ENCODE measurements at places on chromosomes 1 and 21.

DNA sequence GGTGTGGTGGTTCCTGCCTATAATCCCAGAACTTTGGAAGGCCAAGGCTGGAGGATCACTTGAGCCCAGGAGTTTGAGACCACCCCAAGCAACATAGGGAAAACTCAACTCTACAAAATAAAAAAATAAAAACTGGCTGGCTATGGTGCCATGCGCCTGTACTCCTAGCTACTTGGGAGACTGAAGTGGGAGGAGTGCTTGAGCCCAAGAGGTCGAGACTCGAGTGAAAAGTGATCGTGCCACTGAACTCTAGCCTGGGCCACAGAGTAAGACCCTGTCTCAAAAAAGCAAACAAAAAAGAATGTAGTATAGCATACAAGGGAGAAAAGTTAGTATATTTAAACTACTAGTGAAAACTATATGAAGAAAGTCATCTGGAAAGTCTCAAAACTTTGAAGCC is 66.7 kb downstream of the ARID4B start:
- no peak for DNase-seq

- DNase-seq: no peak
These were observed 7.4 kb downstream of the DNAJC11 start for GRCh38 chr1:6694121-6694713.

GRCh38 chr1:166036092-166036491 is 130.7 kb downstream of the FAM78B start:
- DNase-seq: no peak

GRCh38 chr1:173504268-173504667 is 27.1 kb downstream of the PRDX6 start:
- DNase-seq: no peak

DNA sequence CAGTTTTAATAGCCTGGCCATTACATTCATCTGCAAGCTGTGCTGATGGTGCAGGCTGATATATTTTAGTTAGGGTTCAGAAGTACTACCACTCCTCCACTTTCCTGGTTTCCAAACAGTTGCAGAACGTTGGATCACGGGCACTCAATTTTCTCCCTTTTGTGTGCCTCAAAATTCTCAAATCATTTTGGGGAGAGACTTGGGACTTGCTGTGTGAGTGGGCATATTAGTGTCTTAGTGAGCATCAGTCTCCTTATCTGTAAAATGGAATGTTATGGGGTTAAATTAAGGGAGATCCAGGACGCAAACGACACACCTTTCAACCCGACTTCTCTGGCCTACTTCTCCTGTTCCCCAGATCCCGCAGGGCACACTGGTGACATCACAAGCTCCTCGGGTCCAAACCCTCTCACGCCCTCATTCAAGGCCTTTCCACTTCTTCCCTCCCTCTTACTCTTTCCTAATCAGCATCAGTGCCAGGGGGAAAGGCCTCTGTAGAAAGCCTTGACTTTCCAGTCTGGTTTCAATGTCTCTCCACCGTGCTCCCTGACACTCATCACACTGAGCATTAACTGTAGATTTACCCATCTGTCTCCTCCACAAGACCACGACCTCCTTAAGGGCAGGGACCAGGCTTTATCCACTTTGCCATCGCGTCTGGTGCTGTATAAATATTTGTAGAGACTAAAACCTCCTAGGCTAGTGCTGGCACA is 1.2 kb downstream of the PIGP start:
- DNase-seq: no peak

DNA sequence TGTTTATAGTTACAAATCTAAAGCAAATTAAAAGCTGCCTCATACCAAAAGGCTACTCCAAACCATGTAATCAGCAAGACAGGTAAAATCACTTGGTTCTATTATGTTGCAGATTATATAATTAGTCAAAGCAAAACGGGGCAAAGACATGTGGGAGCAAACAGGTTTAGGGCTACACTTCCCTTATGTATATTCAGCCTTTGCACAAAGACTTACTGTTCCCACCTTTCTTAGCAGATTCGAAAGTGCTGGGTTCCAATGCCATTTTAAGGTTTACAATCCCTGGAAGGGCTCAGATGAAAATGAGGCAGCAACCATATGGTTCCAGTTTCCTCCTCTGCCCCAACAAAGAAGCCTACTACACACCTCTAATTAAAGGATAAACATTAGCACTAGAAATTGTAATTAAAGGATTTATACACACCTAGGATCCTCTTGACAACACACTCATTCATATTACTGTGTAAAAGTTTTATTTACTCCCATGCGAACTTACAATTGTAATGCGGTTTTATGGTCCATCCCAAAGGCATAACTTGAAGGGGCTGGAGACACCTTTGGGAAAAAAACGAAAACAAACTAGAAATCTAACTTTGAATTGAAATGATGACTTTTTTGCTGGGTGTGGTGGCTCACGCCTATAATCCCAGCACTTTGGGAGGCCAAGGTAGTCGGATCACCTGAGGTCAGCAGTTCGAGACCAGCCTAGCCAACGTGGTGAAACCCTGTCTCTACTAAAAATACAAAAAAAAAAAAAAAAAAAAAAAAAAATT is 117.3 kb upstream of the PKN2 start:
- DNase-seq: no peak

- no peak for DNase-seq
These were observed 5.2 kb downstream of the NPL start for GRCh38 chr1:182794676-182795201.

- no peak for DNase-seq
These were observed 43.6 kb downstream of the C21orf91 start for GRCh38 chr21:17775431-17776126.

DNA sequence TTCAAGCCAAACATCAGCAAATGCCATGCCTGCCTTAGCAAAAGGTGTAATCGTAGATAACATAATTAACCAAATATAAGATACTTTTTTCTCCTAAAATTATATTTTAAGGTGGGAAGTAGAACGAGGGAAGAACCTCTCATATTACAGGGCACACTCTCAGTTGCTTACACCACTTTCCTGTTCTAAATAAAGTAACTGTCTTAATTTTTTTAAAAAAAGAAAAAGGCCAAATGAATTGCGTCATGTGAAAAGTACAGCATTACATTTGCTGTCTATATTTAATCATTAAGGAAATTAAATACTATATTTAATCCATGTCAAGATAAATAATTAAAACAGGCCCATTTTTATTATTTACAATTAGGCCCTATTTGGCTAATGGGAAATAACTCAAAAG is 23.7 kb downstream of the JAK1 start:
- DNase-seq: no peak

DNA sequence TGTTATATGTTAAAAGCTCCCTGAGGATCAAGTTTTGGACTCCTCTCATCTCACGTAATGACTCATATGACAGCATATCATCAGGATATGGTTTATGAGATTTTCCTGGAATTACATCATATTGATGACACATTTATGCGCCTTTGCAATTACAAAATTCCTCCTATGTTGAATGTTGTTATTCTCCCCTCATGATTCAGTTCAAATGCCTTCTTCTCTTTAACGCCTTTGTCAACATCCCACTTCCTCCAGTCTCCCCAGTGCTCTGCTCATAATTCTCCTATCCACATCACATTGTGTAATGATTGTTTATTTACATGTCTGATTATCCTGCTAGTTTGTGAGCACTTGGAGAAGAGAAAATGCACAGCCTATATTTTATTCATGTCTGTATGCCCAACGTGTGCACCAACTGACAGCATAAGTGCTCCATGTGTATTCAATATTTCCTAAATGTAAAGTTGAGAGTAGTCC is 80.9 kb upstream of the BACH1 start:
- no peak for DNase-seq

DNA sequence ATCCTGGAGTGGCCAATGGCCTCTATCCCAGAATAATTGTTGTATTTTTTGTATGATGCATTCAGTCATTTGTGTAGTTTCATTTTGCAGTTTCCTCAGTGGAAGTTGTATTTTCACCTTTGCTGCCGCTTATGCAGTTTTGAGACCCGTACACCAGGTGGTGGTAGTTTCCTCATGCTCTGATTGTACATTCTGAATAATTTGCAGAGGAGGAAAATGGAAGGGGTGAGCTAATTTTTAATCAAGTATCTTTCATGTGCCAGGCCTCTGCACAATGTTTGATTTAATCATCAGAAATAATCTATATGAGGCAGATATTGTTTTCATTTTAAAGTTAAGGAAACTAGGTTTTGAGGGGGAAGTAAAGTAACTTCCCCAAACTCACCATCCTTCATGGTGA is 29.5 kb downstream of the HLX start:
- DNase-seq: no peak

GRCh38 chr1:160309185-160309557 is 24.2 kb upstream of the PEX19 start:
- no peak for DNase-seq

- no peak for DNase-seq
These were observed 10.5 kb upstream of the LELP1 start for GRCh38 chr1:153192697-153193096.

DNA sequence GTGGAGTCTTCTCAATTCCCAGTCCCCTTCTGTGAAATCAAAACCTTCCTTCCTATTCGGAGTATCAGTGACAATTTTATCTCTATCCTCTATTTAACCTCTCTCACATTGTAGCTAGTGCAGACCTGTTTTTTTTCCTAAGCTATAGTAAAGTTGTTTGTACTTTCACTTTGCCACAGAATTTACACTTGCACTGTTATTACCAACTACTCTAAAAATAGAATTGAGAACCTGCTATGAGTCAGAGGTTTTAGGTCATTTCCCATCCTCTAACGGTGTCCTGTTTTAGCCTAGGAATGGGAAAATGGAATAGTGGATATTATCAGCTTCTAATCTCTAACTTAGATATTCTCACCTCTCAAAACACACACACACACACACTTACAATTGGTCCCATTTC is 862.7 kb downstream of the NCAM2 start:
- no peak for DNase-seq

GRCh38 chr1:2949966-2950925 is 71.0 kb upstream of the ACTRT2 start:
- no peak for DNase-seq

GRCh38 chr1:165894591-165894990 is 67.2 kb downstream of the UCK2 start:
- DNase-seq: no peak

DNA sequence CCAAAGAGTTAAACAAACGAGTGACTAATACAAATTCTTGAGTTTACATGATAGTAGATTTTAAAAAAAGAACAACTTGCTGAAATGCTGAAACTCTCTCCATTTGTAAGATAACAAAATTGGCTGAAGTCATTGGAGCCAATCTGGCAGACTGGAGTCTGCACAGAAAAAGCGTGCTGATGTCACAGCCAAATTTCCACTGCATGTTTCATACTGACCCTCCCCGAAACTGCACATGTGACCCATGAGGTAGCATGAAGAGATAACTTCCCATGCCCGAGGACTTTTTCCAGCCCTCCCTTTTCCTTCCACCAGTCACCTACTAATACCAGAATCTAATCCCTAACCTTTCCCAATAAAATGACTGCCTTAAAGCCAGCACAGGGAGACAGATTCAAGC is 1.2 kb upstream of the LELP1 start:
- no peak for DNase-seq

DNA sequence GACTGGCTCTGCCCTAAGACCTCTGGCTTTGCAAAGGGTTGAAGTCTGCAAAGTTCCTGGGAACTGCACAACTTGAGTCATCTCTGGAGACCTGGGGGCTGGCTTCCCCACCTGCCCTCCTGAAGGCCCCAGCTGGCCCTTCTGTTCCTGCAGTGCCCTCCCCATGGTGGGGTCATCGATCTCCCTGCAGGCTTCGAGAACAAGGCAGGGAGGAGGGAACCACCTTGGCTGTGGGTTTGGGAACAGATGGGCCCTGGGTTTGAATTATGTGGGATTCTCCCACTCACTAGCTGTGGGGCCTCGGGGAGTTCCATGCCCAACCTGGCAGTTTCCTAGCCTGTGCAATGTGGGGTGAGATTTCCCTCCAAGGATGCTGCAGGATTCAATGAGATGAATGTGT is 310.2 kb downstream of the PTPRU start:
- DNase-seq: no peak

GRCh38 chr1:43098200-43098599 is 73.9 kb downstream of the EBNA1BP2 start:
- DNase-seq: no peak

DNA sequence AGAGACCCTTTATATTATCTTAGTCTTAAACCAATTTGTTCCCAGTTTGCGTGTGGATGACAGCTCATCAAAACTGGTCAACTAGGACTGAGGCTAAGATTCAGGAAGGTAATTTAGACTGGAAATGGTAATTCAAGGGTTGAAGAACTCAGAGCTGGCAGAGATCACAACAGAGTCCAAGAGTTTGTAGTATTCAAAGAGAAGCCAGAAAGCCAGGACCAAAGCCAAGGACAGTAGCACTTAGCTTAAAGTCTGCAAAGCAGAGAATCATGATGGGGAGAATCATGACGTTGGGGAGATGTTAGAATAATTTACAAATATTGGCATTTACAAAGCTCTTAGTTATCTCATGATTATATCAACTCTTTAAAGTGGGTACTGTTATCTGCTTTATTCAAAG is 32.6 kb downstream of the RNF11 start:
- no peak for DNase-seq

GRCh38 chr1:147391114-147391513 is 148.6 kb downstream of the CHD1L start:
- DNase-seq: no peak

- peak; percentile 36 for DNase-seq
These were observed at the start of gene AKIRIN1 for GRCh38 chr1:38990738-38991637. TSS of gene AKIRIN1 (plus strand) at chr1:38991276. CDS start at chr1:38991381, 105 bp downstream.

DNA sequence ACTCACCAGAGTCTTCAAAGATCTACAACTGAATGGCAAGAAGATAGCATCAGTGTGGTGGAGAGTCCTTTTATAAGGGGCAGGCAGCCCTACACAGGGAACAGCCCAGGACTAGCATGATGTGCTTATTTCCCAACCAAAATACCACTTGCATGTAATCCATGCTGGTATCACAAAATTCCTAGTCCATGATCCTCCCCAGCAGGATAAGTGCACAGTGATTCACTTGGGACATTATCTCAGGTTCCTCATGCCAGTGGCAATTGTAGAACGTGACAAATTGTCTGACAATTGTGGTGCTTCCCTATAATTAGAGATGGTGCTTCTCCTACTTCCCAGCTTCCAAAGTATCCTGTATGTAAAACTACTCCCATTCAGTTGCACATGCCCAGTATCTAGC is at the start of gene SPRR2G:
TSS of gene SPRR2G (minus strand) at position 45 of the 400 bp plus-strand sequence. CDS start 780 bp downstream, outside the sequence.
- DNase-seq: no peak

- DNase-seq: no peak
These were observed 163.8 kb downstream of the ZSCAN20 start for GRCh38 chr1:33636209-33636608.

DNA sequence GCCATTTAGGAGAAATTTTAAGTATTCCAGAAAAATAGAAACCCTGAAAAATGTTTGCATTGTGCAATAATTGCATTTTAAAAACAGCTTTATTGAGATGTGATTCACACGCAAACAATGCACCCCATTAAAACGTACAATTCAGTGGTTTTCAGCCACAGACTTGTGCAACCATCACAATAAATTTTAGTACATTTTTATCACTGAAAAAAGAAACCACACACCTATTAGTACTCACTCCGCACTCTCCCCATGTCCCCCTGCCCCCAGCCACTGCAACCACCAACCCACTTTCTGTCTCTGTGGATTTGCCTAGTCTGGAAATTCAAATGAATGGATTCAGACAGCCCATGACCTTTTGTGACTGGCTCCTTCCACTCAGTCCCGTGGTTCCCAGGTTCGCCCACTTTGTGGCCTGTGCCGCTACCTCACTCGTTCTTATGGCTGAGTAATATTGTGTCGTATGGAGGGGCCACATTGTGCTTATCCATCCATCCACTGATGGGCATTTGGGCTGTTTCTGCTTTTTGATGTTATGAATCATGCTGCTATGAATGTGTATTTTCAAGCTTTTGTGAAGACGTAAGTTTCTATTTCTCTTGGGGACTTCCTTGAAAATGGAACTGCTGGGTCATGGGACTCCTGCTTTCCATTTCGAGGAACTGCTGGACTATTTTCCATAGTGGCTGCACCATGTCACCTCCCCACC is 147.7 kb upstream of the ARHGEF16 start:
- DNase-seq: no peak
